ENCODE measurements at places on chromosomes 11 and 22. TPM values are rescaled to one million over a fixed set of nuclear protein-coding genes. Genes with fewer than 3 reads are reported as not detected.

DNA sequence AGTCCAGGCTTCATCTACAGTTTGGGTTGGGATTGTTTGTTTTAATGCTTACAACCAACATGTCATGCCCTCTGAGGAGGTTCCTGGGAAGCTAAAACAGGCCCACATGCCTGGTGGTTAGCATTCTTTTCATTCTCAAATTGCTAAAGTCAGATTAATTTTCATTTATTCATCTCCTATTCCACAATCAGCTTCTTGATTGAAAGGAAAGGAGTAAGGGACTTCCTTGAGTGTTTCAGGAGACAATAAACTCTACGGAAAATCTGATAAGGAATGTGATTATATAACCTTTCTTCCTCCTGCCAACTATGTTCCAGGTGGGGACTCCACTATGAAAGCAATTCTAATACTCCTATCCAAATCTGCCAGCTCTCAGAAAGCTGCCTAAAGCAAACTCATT lies 30.8 kb downstream of the MRTFA start:
- peak; percentile 29 for DNase-seq

Gene MUC5B
- polyA plus RNA-seq: not detected

Gene SMTNL1
- polyA plus RNA-seq: not detected

DNA sequence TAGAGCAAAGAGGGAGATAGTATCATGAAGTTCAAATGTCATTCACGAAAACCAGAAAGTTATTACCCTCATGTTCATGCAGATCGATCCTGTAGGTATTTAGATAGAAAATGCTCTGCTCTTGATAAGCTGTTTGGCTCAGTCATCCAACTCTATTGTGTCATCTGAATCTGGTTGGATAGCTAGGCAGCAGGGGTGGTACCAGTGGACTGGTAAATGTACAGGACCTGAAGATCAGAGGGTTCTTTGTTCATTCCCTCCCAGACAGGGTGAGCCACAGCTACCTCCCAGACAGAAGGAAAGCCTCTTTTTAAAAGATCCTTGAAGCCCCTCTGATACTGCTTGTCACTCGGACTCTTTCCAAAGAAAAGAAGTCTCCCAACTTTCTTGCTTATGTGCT lies 29.8 kb upstream of the DRD2 start:
- peak; percentile 9 for DNase-seq

GRCh38 chr22:35436421-35436820 lies 36.5 kb downstream of the MCM5 start:
- no peak for DNase-seq

- DNase-seq: no peak
Measured at GRCh38 chr22:24068377-24068680, 57.2 kb downstream of the CABIN1 start.

DNA sequence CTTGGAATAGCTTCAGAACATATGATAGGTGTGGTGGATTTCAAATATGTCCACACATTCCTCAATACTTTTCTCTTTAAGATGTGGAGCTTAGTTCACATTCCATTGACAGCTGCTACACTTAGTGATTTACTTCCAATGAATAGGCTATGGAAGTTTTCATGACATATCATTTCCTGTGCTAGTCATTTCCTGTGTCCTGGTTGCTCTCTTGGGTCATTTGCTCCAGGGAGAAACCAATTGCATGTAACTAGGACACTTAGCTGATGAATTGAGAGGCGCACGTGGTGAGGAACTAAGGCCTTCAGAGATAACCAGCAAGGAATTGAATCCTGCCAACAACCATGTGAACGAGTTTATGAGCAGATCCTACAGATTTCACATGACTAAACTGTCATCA lies 120.9 kb downstream of the SLC17A6 start:
- DNase-seq: peak; percentile 53

DNA sequence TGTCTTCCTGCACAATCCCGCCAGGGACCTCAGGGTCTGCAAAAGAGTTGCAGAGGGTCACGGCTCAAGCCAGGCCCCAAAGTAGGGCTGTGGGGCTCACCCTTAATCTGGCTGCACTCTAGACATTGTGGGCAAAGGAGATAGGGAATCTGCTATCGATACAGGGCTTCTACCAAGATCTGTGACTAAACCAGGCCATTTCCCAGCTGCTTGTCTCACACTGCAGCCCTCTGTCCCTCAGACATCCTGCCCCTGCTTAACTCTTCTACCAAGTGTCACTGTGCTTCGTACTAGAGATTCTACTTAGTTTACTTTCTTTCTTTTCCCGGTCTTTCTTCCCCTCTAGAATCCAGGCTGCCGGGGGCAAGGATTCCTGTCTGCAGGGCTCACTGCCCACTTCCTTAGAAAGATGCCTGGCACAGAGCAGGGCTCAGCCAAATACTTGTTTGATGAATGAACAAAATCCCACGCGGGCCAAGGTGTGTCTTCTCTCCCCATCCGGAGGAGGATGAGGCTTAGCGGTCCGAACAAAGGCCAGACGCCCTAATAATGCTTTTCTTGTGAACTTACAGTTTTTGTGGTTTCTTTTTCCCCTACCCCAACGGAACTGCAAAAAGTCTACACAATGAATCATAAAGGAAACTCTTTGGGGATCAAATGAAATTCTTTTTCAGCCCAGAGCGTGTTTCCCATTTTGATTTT lies 61.3 kb upstream of the ANO1 start:
- DNase-seq: peak; percentile 76

DNA sequence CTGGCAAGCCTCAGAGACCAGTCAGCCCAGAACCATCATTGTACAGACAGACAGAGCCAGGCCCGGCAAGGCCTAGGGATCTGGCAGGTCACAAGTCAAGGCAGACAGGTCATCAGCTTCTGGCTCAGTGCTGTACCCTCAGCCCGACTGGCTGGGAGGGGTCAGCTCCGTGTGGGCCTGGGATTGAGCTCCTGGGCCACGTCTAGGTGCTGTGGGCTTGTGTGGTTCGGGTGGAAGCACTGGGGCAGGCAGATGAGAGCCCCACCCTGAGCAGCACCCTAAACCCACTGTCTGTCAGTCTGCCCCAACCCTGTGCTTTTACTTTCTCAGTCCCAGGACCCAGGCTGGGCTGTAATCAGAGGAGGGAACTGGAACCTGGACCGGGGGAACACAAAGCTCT lies 26.9 kb upstream of the P2RY2 start:
- no peak for DNase-seq

DNA sequence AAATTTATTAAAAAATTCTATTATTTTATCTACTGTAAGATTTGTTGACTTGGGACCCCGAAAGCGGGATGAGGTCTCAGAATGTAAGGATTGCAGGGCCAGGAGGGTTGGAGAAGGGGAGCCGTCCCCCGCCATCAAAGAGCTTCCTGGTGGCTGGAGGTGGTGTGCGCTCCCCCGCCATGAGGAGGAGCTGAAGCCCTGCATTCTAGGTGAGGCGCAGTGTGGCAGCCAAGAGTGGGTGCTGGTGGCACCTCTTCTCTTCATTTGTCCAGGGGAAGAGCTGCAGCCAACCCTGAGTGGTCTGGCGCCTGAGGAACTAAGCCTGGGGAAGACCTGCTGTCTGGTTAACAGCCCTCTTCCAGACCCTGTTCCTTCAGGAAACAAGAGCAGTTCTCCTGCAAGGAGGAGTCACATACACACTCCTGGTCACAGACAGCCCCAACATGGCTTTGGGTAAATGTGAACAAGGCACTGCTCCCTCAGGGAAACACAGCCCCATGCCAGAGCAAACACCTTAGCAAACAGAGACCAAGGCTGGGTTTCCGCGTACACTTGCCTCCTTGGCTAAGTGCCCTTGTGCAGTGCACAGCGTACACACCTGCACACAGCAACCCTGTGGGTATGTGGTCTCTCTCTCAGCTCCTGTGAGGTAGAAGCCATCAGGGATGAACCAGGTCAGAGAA lies 17.3 kb downstream of the RTN4RL2 start:
- DNase-seq: no peak

Gene TBX1
- polyA plus RNA-seq: 2.8 TPM

DNA sequence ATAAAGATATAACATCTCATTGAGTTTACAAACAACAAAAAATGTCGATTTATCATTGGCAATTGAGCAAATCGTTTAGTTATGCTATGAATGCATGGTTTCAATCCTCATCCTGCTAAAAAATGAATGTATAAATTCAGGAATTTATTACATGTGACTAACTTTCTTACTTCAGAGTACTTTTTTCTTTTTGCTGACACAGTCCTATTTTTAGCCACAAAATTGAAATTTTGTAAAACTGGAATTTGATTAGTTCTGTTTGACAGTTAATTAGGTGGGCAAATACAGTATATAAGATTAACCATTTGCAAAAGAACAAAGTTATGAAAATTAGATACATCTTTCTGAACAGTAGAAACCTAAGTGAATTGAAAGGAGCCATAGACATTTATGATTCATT lies 925.0 kb upstream of the CHORDC1 start:
- DNase-seq: no peak

DNA sequence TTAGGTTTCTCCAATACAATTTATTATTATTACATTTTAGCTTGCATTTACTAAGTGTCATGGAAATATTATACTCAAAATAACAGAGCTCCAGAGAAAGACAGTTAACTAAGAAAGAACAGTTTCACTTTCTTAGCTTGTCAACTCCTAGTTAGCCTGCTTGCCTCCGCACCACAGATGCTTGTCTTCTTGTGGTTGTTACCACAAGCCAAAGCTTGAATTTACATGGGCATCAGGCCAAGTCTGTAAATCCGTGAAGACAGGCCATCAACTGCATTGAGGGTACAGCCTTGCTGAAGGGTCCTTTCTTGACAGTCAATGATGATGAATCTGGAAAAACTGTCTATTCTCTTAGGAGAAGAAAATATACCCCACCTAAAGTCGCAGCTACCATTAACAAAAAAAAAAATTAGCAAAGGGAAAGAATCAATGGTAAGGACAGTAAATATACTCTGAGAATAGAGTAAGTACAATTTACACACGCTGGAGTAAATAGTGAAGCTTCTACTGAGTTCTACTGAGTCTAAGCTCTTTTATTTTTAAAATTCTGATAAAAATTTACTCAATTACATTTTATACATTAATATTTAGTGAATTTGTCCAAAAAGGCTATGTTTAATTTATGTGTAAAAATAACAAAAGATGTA lies 15.6 kb upstream of the DENND5A start:
- DNase-seq: no peak

DNA sequence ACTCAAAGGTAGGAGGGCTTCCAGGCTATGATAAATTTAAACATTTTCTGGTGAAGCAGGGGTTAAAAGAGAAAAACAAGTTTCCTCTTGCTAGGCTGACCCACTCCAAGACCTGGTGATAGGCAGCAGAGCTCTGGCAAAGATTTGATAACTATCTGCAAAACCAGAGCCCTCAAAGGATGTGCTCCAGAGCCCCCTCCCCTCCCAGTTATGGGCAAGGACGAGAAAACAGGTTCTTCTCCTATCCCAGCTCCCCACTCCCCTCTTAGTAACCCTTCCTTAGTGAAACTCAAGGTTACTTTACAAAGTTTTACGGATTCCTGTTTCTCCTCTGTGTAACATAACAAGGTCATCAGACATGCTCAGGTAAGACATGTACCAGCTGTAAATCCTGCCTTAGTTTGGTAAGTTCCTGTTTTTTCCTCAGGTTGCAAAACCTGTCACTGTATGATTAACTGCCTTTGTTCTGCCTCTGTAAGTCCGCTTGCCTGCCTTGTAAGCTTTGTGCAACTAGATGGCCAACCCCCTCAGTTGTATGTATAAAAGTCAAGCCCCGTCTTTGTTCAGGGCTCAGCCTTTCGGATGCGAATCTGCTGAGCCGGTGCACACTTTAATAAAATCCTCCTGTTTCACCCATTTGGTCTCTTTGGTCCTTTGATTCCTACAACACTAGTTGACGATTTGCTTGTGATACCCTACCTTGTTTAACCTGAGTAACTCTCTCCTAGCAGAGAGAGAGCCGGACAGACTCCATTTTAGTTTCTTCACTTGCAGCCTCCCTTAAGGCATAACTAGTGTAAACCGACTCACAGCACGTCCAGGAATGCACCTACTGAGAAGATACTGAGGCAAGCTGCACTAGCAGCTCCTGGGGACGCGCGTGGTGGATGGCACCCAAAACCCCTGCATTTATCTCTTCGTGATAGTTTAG lies 13.9 kb downstream of the APOBEC3H start:
- DNase-seq: no peak

DNA sequence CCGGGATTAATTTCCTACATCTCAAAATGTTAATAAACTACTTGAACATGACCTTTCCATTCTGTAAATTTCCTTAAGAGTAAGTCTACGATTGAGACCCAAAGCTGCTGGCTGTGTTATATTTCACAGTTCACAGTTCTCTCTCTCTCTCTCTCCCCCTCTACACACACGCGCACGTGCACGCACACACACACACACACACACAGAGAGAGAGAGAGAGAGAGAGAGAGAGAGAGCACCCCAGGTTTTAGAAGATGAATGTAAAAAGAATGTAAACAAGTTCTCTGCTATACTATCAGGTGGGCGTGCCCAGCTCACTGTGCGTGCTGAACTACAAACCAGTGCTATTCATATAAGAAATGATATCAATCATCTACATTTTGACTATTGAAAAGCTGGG lies 3.3 kb downstream of the BDNF start:
- no peak for DNase-seq

Gene BID
- 67.6 TPM for polyA plus RNA-seq

Gene RIC3
- polyA plus RNA-seq: 0.11 TPM

DNA sequence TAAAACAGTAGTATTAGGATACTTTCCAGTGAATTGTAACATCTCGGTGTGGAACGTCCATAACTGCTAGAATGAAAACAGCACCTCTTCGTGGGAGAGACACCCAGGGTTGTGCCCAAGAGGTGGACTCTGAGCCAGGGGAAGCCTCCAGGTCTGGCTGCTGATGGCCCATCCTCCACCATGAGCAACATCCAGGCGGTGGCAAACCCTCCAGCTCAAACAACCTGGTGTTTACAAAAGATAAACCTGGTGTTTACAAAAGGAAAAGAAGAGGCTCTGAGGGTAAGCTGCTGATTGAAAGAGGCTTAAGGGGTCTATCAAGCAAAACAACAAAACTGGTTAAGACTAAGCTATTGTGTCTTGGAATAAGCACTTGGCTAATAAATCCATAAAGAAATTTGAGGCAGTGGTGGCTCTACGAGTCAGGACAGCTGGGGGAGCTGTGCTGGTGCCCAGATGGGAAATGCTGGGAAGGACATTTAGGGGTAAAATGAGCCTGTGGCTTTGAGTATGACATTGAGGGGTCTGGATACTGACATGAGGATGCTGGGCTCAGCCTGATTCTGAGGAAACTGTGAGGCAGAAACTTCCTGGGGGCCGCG lies 909.0 kb downstream of the BRD1 start:
- DNase-seq: no peak

- no peak for DNase-seq
Measured at GRCh38 chr11:14261066-14261465, 97.9 kb downstream of the RRAS2 start.

Gene ADM
- 451 TPM for polyA plus RNA-seq
